ENCODE measurements at places on chromosomes 2 and 18. TPM values are rescaled to one million over a fixed set of nuclear protein-coding genes. Genes with fewer than 3 reads are reported as not detected.

DNA sequence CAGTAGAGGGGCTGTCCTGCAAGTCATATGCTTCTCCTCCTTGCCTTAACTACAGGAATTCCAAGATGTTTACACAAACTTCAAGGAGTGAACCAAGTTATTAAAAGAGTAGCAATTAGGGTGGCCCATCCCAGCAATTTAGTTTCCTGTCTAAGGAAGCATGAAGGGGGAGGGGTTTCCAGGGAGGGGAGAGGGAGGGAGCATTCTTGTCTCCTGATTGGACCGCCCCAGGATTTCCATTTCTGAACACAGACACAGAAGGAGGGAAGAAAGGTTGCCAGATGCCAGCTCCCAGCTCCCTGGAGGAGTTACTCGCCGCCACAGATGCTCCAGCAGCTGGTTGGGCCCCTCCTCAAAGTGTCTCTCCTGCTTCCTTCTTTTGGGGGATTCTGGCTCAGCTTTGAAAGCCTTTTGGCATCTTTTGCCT lies 107.6 kb downstream of the TRIB2 start:
- no peak for DNase-seq

- no peak for DNase-seq
Observed at GRCh38 chr2:46197672-46198071, 99.5 kb upstream of the EPAS1 start.

DNA sequence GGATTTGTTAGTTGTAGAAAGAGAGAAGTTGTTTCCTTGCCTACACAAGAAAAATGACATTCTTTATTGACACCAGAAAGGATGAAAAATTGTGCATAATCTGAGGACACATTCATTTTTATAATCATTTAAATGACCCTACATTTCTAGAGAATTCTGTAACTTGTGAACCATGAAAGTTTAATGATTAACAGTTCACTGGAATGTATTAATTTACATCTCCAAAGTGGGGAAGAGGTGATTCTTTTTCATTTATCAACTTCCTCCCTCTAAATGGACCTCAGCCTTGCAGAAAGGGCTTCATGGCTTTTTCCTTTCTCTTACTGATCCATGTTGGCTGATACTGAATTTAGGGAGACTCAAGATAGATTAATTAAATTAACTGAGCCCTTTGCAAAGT lies 565.2 kb upstream of the LINC00305 start:
- no peak for DNase-seq

- no peak for DNase-seq
Observed at GRCh38 chr18:36608107-36608506, 220.7 kb downstream of the TPGS2 start.

- no peak for DNase-seq
Observed at GRCh38 chr2:70062270-70062669, 25.0 kb upstream of the PCBP1 start.

- DNase-seq, result no peak
Observed at GRCh38 chr2:65018141-65018582, 29.0 kb downstream of the SLC1A4 start.

DNA sequence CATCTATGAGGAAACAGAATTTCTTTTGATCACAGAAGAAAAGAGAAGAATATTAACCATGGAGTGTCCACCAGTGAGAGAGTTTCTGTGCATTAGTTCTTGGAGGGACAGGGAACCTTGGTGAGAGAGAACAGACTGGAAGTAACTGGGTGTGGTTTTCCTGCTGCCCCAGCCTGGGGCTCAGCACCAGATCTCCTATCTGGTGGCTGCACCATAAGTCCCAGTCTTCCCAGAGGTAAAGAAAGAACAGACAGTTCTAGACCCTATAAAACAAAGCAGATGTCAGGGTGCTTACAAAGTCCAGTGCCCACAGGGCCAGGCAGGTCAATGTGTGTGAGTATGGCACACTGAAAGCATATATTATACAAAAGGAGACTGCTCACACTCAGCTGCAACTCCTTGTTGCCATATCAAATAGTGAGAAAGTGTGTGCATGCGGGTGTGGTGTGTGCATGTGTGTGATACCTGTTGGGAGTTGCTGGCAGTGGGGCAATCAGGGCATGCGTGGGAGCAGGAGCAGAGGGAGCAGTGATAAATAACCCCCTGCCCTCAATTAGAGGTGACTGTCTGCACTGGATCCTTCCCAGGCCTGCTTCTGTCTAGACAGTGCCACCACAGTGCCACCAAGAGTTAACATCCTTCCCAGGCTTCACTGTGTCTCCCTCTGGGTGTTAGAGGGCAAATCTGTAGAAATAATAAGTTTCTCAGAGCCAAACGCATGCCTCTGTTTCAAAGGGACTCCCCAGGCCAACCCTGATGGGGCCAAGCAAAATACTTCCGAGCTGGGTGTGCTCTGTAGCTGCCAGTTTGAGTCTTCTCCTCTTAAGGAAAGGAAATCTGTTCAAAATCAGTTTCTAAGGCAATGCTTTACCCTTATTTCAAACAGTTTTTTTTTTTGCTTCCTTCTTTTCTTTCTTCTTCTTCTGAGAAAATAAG lies 45.7 kb downstream of the RDH14 start:
- DNase-seq, result no peak

DNA sequence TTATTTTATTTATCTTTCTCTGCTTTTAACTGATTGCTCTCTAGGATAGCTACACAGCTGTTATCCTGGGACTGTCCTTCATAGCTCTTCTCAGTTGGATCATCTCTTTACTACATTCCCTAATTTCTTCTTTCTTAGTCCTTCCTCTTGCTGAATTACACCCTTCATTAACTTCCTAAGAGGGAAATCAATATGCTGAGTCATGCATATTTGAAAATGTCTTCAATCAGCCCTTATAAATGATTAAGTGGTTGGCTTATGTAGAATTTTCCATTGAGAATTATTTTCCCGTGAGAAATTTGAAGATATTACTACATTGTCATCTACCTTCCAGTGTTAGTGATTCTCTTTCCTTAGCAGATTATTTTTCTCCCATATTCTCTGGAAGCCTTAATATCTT lies 214.2 kb downstream of the SOCS6 start:
- DNase-seq, result no peak

- DNase-seq, result no peak
Observed at GRCh38 chr2:135728064-135728743, 13.5 kb upstream of the UBXN4 start.

GRCh38 chr2:136482966-136483365 lies 282.4 kb upstream of the THSD7B start:
- DNase-seq, result no peak

DNA sequence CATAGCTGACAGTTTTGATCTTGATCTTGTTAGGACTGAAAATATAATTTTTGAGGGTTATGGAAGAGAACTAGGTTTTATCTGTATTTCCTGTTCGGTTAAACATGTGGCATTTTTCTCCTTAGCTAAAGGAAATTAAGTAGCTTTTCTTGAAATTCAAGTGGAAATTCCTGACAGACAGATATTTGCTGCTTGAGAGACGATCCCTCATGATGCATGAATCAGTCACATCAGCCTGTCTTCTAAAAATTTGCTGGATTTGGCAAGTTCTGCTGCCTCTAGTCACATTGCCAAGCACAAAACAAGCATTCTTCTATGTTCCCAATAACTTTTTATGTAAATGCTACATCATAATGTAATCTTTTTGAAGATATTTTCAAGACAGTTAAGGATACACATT lies 201.8 kb upstream of the ATP5MC3 start:
- DNase-seq, result no peak

DNA sequence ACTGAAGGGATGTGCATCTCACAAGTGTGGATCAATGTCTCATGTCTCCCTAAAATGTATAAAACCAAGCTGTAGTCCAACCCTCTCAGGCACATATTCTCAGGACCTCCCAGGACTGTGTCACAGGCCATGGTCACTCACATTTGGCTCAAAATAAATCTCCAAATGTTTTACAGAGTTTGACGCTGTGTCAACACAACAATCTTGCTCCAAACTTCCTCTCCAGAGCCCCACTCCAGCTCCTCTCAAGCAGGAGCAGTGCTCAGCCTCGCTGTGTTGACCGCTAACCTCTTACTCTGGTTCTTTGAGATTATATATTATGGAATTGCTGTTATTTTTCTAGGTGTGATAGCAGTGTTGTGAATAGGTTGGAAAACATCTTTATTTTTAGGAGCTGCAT lies 56.2 kb downstream of the CYP27C1 start:
- no peak for DNase-seq

GRCh38 chr2:213848631-213849030 lies 562.2 kb upstream of the VWC2L start:
- no peak for DNase-seq

DNA sequence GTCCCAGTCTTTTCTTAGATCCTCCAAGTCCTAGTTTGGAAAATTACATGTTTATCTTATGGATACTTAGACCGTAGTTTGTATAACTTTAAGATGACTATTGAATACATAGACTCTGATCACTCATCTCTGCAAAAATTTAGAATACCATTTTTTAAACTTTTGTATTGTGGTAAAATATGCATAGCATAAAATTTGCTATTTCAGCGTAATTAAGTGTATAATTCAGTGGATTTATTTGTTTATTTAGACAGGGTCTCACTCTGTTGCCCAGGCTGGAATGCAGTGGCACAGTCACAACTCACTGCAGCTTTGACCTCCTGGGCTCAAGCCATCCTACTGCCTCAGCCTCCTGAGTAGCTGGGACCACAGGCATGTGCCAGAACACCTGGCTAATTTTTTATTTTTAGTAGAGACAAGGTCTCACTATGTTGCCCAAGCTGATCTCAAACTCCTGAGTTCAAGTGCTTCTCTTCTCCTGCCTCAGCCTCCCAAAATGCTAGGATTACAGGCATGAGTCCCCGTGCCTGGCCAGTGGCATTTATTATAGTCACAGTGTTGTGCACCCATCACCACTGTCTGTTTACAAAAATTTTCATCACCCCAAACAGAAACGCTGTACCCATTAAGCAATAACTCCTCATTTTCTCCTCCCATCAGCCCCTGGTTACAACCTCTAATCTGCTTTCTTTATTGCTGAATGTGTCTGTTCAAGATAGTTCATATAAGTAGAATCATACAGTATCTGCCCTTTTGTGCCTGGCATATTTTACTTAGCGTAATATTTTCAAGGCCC lies 90.0 kb downstream of the MAP3K20 start:
- DNase-seq, result no peak

DNA sequence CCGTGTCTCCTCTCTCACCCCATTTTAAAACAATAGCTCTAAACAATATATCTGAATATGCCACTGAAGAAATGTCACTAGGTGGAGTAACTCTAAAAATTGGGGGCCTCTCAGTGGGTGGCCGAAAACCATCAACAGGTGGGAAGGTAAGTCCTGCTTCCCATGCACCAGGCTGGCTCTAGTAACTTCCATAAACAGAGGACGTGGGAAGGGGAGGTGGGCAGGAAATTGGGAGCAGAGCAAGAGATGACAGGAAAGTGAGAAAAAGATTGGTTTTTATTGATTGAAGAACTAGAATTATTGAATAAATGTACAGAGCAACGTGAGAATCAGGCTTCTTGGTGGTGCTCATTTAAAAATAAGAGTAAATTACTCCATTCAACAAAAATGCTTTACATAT lies 170.4 kb downstream of the SOCS6 start:
- DNase-seq, result no peak

- no peak for DNase-seq
Observed at GRCh38 chr2:3637311-3637675, 20.7 kb upstream of the ALLC start.

DNA sequence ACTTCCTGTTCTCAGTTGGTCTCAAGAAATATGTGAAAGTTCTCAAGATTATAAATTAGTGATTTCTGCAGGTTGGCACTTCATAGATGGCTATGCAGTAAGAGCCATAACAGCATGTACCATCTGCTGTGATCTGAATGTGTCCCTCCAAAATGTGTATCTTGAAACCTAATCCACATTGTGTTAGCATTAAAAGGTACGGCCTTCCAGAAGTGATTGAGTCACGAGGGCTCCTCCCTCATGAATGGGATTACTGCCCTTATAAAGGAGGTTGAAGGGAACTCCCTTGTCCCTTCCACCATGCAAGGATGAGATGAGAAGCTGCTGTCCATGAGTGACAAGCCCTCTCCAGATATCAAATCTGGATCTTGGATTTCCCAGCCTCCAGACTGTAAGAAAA lies 45.0 kb downstream of the METTL4 start:
- DNase-seq, result no peak

The MBD1 gene
- 86.2 TPM for total RNA-seq

The DOK1 gene
- total RNA-seq, result 4.3 TPM

The CCDC141 gene
- not detected for total RNA-seq

The NT5DC4 gene
- total RNA-seq, result 0.07 TPM

The C2orf78 gene
- not detected for total RNA-seq

The ABCB11 gene
- total RNA-seq, result not detected

The SPHKAP gene
- total RNA-seq, result not detected

The ACKR3 gene
- total RNA-seq, result 1.8 TPM

The STAT4 gene
- total RNA-seq, result 0.71 TPM

The AMMECR1L gene
- 20.1 TPM for total RNA-seq

The DNAH6 gene
- not detected for total RNA-seq

The TCF7L1 gene
- total RNA-seq, result 7.1 TPM

Measured in foreskin keratinocyte (primary cell).